ENCODE measurements at places on chromosomes 13 and 19.

GRCh38 chr13:48069573-48069972, 25.3 kb downstream of the MED4 start:
- no peak for DNase-seq

GRCh38 chr13:74194846-74195245, 60.6 kb upstream of the KLF12 start:
- no peak for DNase-seq

GRCh38 chr19:45187421-45188100, 9.0 kb downstream of the BLOC1S3 start:
- no peak for DNase-seq

DNA sequence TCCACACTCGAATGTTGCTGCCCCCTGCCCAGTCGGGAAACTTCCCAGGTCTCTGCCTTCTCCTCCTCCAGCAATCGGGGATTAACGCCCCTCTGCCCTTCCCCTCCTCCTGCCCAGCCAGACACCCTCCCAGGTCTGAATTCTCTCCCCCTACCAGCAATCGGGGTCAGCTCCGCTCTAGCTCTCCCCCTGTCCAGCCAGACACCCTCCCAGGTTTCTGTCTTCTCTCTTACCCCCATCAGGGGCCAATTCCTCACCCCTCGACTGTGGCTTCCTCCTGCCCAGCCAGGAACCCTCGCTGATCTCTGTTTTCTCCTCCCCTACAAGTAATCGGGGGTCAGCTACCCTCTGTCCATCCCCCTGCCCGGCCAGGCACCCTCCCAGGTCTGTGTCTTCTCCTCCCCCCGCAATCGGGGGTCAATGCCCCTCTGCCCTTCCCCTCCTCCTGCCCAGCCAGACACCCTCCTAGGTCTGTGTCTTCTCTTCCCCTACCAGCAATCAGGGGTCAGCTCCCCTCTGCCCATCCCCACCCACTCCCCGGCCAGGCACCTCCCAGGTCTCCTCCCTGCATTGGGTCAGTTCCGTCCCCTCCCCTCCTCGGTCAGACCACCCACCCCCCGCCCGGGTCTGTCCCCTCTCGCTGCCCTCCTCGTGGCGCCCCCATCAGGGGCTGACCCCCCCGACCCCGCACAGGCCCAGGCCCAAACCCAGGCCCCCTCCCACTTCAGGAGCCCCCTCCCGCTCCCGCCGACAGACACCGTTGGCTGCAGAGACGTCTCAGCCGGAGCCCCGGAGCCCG, 668 bp downstream of the ZFR2 start:
- DNase-seq = no peak

DNA sequence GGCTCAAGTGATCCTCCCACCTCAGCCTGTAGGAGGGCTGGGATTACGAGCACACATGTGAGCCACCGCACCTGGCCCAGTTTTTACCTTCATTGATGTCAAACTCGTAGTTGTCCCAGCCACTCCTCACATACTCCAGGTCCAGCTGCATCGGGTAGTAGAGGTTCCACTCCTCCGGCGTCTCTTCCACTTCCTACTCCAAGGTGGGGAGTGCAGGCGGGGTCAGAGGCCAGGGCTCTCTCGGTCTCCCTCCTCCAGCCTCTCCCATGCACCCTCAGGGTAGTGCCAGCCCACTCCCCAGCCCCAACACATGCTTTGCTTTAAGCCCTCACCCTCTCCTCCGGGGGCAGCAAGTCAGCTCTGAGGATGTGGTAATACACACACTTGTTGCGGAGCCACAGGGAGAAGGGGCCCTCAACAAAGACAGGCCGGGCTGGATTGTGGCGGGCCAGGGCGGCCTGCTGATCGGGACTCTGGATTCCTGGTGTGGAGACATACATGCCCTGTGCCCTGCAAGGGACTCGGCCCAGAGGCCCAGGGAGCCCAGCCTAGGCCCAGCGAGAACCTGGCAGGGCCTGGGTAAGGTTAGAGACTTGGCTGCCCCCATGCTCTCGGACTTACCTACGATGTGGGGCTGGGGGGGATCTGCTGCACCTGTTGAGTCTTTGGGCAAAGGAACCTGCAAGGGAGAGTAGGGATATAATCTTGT, 1.9 kb upstream of the ZNF653 start:
- DNase-seq = no peak
